Cardiac muscle cell (in vitro differentiated cells and primary cell): ENCODE measurements at places on chromosomes 4 and X. TPM values are rescaled to one million over a fixed set of nuclear protein-coding genes. Genes with fewer than 3 reads are reported as not detected.

- no peaks in the 10 kb centered on the region for H3K4me1 ChIP-seq
- H3K4me3 ChIP-seq: no peak overlapping the region
- H3K36me3 ChIP-seq: no peaks in the 10 kb centered on the region
- H3K27me3 ChIP-seq: no peaks in the 10 kb centered on the region
- H3K27ac ChIP-seq: no peak overlapping the region
Measured at GRCh38 chr4:87872028-87872427, 39.3 kb downstream of the MEPE start.

The MXRA5 gene
- 0.09 and 0.25 TPM in 2 replicates for total RNA-seq

DNA sequence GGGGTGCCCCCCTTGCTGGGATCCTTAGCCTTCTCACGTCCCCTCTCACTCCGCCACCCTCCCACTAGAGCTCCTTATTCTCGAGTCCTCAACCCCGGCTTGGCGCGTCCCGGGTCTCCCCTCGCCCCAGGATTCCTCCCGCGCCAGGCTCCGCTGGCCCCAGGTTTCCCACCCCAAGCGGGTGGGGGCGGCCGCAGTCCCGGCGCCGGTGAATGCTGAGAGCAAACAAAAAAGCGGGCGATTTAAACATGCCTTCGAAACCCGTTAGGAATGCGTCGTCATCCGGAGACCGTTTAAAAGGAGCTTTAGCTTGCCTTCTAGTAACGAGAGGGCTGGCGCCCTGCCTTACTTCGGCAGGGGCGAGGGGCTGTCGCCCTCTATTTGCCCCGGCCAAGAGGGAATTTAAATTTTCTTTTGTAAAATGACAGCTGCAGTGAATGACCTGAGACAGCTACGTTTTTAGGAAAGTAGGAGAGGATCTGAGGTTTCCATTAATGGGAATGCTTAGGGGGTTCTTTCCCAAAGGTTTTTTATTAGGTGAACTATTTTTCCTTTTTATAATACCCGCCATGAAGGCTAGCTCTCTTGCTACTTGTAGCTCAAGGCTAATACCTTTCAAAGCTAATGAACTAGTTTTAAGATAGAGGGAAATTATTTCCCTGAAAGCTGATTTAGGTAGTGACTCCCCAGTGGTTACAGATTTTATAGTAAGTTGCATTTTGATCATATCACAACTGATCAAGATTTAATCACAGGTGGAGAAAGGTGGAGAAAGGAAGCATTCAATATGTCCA is 3.1 kb downstream of the JADE1 start:
- peak overlapping the region; percentile 89 for H3K27ac ChIP-seq
- peaks cover 12% of the 10 kb centered on the region for H3K27me3 ChIP-seq
- no peaks in the 10 kb centered on the region for H3K4me1 ChIP-seq

The USP17L22 gene
- not detected in 2 replicates for total RNA-seq

- no peaks in the 10 kb centered on the region for H3K27me3 ChIP-seq
- H3K4me3 ChIP-seq: no peak overlapping the region
- DNase-seq: no peak
- H3K36me3 ChIP-seq: no peaks in the 10 kb centered on the region
- H3K27ac ChIP-seq: no peak overlapping the region
Measured at GRCh38 chr4:62399242-62399641, 1199.1 kb downstream of the ADGRL3 start.

The NOX1 gene
- total RNA-seq: 1.5 and 3.1 TPM in 2 replicates

The ADH6 gene
- not detected in 2 replicates for total RNA-seq

The UGT2B11 gene
- total RNA-seq: not detected in 2 replicates

DNA sequence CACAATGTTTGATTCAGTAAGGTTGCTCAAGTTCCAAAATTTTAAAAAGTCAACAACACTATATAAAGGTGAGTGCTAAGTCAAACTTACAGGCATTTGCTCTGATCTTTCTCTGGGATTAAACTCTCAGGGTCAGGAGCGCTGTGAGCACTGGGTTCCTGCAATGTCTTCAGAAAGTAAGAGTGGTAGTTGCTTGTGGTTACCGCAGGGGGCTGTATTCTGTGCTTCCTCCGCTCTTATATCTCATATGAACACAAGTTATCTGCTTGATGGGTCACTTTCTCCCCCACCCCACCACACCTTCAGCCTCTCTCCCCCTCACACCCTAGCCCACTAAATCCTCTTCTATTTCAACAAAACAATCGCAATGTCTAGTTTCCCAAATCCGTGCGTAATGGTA is 116.4 kb upstream of the IGSF1 start:
- DNase-seq: no peak
- no peaks in the 10 kb centered on the region for H3K27me3 ChIP-seq
- no peak overlapping the region for H3K27ac ChIP-seq
- no peaks in the 10 kb centered on the region for H3K36me3 ChIP-seq
- H3K4me3 ChIP-seq: no peak overlapping the region

DNA sequence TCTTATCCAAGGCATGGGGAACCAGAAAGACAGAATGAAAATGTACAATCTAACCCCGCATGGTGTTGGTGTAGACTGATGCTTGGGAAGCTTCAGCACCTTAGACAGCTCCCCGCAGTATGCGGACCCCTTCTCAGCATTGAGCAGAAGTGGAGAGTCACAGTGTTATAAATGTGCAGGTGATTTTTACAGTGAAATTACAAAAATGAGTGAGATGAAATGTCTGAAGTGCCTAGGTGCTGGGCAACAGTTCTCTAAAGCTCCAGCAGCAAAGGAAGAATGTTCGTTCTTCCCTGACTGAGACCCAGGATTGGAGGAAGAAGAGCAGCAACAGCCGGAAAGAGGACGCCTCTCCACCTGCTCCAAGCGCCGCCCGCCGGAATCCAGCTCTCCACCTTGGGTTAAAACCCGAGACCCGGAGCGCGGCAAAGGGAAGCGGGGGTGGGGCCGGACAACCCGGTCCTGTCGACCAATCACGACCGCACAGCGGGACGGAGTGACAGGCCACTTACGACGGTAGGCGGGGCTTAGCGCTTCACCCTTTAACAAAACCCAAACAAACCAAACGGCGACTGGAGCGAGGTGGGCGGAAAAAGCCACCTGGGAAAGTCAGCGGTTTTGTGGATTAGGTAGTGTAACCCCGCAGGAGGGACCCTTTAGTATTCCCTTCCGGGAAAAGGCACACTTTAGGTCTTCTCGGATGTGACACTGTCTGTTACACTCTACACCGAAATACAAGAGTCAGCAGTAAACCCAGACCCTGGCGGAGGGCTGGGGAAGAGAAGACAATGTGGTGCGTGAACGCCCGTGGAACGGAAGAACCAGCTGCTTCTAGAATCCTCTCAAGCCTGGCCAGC is at the start of gene GLRA3:
GLRA3 (minus strand) TSS at position 403 of the 857 bp plus-strand sequence. CDS start 436 bp downstream, outside the sequence.
- no peaks in the 10 kb centered on the region for H3K27me3 ChIP-seq
- no peaks in the 10 kb centered on the region for H3K36me3 ChIP-seq
- no peak within 1 kb of the TSS for H3K27ac ChIP-seq
- peak within 1 kb of the TSS; percentile 39 for H3K4me3 ChIP-seq
- peaks cover 4% of the 10 kb centered on the region for H3K4me1 ChIP-seq

GRCh38 chrX:118823263-118824172 is at the start of gene ZCCHC12:
ZCCHC12 (plus strand) TSS chrX:118823824; CDS start chrX:118825245, 1,421 bp downstream.
- DNase-seq: peak; percentile 87
- no peaks in the 10 kb centered on the region for H3K36me3 ChIP-seq
- H3K4me1 ChIP-seq: no peaks in the 10 kb centered on the region
- H3K4me3 ChIP-seq: peak within 1 kb of the TSS; percentile 21
- no peak within 1 kb of the TSS for H3K27ac ChIP-seq

GRCh38 chr4:53068755-53069330 is 206.7 kb downstream of the RASL11B start:
- DNase-seq: no peak
- H3K4me1 ChIP-seq: no peaks in the 10 kb centered on the region
- no peak overlapping the region for H3K4me3 ChIP-seq
- no peak overlapping the region for H3K27ac ChIP-seq

The GALNTL6 gene
- total RNA-seq: 0.11 TPM in 1 of 2 replicates, not detected in the other
